Fibroblast of skin of left biceps (primary cell): ENCODE measurements at places on chromosomes 7 and 10.

GRCh38 chr7:75617634-75618234 is 121.0 kb downstream of the HIP1 start:
- no peak for DNase-seq

- no peak for DNase-seq
Observed at GRCh38 chr7:47366960-47367359, 215.0 kb downstream of the TNS3 start.

GRCh38 chr10:76408646-76409045 is 977.2 kb downstream of the LRMDA start:
- DNase-seq, result peak; percentile 73

DNA sequence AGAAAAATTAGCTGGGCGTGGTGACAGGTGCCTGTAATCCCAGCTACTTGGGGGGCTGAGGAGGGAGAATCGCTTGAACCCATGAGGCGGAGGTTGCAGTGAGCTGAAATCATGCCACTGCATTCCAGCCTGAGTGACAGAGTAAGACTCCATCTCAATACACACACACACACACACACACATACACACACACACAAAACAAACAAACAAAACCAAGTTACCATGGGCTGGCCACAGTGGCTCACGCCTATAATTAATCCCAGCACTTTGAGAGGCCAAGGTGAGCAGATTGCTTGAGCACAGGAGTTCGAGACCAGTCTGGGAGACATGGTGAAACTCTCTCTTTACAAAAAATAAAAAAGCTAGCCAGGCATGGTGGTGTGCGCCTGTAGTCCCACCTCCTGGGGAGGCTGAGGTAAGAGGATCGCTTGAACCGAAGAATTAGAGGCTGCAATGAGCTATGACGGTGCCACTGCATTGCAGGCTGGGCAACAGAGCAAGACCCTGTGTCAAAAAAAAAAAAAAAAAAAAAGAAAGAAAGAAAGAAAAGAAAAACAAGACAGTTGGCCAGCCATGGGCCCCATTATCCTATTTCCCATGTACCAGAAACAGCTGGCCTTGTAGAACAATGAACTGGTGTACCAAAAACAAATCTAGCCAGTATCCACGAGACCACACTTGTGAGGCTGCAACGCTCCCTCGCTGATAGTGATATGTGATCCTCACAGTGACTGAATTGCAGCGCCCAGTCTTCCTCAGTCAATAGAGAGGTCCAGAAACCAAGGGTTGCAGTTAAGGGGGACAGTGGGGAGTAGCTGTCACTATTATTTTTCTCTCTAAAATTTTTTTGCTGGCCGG is 6.6 kb upstream of the AGFG2 start:
- no peak for DNase-seq

DNA sequence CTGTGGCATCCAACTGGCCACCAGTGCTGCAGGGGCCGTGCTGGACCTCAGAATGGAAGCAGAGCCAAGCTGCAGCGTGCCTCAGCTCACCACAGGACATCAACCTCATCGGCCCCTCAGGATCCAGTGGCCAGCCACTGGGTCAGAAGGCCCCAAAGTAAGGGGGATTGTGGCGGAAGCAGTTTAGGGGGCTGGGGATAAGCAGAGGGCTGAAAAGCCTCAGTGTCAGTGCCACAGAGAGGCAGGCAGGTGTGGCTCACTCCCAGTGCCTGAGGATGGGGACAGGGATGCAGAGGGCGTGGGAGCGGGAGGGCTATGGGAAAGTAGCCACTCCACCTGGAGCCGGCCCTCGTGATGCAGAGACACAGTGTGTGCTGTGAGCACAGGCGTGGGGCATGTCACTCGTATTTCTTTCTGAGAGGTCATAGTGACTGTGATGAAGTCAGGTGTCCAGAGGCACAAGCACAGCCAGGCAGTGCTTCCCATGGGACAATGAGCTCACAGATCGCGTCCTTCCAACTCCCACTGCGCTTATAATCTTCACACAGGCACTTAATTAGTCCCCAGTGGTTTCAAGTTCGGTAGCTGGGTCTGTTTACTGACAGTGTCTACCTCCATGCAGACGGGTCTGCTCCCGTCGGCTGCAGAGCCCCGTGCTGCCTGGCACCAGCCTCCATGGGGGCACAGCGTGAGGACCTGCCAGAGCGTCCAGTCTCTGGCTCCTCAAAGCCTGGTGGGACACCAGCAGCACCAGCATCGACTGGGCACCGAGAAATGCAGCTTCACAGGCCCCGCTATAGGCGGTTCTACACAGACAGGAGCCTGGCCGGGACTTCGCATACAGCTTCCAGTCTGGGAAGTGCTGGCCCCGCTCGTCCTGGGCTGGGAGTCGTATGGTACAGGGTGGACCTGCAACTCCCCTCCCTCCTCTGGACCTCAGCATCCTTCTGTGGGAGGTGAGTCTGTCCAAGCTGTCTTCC is 42.9 kb upstream of the CNPY1 start:
- no peak for DNase-seq

- no peak for DNase-seq
Observed at GRCh38 chr7:4000139-4000538, 682.0 kb upstream of the FOXK1 start.

- no peak for DNase-seq
Observed at GRCh38 chr7:13097499-13097898, 410.1 kb downstream of the ARL4A start.

DNA sequence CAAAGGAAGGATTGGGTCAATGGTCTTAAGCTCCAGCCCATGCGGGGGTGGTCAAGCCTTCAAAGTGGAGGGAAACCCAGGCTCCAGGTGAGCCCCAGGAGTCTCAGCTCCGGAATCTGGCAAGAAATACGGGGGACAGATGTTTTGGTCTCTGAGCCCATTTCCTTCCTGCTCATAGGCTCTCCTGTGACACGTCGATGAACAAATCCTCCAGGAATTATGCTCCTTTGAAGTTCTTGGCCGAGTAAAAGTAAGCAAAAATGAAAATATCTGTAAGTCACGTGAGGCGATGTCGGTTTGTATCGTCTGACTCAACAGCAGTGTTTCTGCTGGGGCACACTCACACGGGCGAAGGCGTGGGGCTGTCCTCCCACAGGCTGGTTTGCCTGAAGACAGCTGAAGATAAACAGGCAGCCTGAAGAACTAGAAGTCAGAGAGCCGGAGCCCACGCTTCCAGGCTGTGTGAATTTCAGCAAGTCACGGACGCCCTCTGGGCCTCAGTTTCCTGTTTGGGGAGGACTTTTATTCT is 52.6 kb upstream of the SMNDC1 start:
- DNase-seq, result peak; percentile 68

DNA sequence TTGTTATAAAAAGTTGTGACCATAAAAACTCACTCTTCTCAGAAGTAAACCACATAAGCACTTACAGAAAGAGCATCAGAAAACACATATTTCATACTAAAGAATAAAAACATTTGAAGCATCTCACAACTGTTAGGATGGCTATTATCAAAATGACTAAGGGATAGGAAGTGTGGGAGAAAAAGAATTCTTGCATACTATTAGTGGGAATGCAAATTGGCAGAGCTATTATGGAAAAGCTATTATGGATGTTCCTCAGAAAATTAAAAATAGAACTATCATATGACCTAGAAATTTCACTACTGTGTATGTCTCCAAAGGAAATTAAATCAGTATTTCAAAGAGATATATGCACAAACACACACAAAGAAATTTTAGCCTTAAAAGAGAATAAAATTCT is 25.2 kb upstream of the POT1 start:
- no peak for DNase-seq

GRCh38 chr7:1809070-1809469 is 139.0 kb downstream of the ELFN1 start:
- no peak for DNase-seq

DNA sequence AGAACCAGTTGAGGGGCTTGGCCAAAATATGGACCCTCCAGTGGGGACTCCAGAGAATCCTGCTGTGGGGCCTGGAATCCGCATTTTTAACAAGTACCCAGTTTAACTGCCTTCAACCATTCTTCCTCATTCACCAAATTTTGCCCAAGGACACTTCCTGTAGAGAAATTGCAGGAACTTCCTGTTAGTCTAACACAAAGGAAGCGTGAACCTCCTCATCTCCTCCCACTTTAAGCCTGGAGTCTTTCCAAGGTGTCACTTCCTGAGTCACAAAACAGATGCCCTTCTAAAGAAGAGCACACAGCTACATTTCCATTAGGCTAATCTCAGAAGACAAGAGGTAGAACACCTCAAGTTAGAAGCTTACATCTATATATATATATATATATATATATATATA is 188.4 kb downstream of the PPP1R17 start:
- no peak for DNase-seq

DNA sequence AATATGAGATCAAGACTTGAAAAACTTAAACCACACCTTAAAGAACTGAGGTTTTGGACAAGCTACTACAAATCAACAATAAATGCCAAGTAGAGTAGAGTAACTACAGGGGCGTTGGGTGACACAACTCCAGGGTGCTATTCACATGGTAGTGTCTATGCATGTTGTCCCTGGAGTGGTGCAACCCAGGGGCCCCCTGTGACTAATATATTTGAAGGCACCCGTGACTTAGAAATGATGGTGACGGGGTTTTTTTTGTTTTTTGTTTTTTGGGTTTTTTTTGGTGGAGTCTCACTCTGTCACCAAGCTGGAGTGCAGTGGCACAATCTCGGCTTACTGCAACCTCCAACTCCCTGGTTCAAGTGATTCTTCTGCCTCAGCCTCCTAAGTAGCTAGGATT is 106.9 kb downstream of the FAM107B start:
- no peak for DNase-seq

- DNase-seq, result no peak
Observed at GRCh38 chr10:23047201-23048050, 48.0 kb upstream of the MSRB2 start.

DNA sequence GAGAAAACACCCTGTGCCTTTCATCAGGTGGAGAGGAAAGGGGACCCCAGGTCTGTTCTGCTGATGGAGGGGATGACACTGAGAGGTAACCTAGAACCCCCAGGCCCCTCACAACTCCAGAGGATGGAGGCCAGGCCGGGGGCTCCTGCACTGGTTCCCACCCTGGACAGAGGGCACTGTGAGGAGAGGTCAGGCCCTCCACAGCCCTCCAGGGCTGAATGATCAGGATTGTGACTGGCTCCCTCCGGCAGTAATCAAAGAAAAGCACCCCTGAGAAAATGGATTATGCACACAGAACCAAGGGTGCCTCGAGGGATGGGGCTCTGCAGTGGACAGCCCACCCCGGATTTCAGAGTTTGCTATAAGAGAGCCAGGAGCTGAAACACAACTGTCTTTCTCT is 502.8 kb downstream of the TCERG1L start:
- no peak for DNase-seq
